ENCODE measurements at places on chromosomes 7 and 10.

- DNase-seq: no peak
These were observed 555.2 kb downstream of the REEP3 start for GRCh38 chr10:64076322-64076940.

DNA sequence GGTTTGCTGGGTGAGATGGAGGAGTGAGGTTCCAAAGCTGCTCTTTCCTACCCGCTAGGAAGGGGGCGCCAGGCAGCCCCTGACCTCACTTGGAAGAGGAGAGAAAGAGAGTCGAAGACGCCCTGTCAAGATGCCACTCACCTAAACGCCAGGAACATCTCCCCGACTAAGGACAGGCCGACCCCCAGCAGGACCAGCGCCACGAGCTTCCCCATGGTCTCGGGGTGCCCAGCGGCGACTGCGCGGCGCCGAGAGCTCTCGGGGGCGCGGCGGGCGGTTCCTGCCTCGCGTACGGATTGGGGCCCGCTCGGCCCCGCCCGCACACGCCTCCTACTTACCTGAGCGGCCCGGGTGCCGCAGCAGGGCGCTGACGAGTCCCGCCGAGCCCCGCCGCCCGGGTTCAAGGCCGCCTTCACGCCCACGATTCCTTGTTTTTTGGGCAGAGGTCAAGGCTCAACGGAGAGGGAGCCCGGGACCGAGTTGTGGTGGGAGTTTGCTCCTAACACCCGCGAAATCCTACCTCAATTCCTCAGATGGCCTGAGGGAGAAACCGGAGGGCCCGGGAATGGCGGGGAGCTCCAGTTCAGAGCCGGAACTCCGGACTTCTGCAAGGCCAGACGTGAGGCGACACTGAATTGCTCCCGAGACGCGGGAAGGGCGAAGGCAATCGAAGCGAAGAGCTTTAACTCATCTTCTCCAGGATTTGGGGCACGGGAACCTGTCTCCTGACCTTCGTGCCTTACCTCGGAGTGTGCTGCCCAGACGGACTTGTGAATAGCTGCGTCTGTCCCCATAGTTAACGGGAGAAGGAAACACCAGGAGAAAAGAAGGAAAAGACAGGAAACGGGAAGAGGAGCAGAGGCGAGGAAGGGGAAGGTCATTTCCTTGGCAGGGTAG, at the start of gene PON3:
Gene PON3 (minus strand): TSS at position 240 of the 897 bp plus-strand sequence. CDS start 25 bp downstream, at position 215.
- no peak for DNase-seq

DNA sequence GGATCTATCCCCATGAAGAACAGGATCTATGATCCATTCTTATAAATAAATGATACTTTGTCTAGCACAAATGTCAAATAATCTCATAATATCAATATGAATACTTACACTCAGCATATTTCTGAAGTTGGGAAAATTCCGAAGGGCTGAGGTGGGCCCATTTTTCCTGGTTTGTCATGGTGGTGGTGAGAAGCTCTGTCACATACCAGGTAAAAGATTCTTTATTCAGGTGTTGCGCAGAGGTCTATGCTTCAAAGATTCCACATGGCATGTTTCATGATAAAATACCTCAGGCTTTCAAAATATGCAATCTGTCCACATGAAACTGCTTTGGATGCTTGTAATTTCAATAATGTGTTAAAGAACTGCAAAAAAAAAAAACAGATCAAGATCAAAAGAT, 61.5 kb downstream of the DGKB start:
- DNase-seq: no peak

DNA sequence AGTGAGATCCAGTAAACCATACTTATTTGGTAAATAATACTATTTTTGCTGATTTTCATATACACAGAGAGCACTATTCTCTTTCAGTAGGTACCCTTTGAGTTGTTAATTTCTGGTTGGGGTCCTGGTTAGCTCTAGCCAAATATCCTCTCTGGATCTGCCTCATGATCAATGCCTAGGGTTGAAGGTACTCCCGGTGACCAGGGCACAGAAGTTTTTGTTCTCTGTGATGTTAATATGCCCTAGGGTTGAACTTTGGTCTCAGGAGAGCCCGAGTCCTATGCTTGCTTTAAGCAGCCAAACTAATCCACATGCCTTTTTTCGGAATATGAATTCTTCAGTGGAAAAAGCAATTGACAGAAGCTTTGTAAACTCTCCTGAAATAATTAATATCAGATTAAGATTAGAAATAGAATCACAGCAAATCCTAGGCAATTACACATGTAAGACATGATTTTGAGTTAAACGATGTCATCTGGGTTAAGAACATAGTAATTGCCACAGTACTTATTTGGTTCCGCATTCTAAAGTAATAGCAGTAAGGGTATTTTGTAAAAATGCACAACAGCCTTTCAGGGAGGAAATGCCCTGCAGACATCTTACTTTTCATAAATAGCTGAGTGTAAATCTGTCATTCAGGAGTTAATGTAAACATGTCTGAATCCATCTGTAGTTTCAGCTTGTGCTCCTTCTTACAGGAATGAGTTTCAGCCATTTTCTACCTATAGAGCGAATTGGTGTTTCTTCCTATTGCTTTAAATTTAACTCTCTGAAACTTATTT, 10.1 kb downstream of the CHN2 start:
- no peak for DNase-seq

GRCh38 chr10:63064706-63065105, 68.4 kb upstream of the NRBF2 start:
- no peak for DNase-seq

DNA sequence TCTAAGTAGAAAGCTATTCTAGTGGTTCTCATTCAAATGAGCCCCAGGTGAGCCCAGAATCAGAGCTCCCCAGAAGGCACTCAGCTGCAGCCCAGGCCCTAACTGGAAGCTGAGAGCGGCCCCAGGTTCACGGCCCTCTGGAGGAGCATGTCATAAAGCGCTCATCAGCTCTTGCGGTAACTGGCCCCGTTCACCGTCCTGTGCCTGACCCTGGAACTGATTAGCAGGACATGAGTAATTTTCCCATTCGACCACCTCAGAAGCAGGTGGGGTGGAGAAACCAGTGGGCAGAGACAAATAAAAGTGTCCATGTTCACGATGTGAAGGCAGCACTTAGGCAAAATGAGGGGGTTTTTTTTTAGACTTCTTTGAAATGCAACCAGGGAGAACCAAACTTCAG, 136.1 kb upstream of the LYZL2 start:
- DNase-seq: no peak

Measured in NCI-H2107 (cell line).